Thymus (tissue), 14 donors: ENCODE measurements at places on chromosomes 7 and 10.

DNA sequence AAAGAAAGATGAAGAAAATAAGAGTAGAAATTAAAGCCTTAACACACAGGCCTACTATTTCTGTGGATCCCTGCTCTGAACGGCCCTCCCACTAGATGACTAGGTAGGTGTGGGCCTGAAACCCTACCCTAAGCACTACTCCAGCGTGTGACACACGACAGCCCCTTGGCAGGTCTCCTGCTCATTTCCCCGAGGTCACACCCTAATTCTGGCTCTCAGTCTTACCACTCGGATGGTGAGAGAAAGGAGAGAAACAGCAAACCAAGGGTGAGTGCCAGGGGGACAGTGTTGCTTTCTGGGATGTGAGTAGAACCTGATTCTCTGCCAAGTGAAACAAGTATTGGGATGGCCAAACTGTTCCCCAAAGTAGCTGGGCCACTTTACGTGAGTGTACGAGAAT, 12.1 kb downstream of the GALNTL5 start:
- H3K27ac ChIP-seq, result no peak overlapping the region
- H3K27me3 ChIP-seq, result no peaks in the 10 kb centered on the region
- H3K4me3 ChIP-seq, result no peak overlapping the region
- H3K4me1 ChIP-seq, result no peaks in the 10 kb centered on the region

GRCh38 chr7:5354460-5355232, 69.0 kb downstream of the TNRC18 start:
- no peak overlapping the region for H3K4me3 ChIP-seq
- H3K27ac ChIP-seq, result no peak overlapping the region
- H3K4me1 ChIP-seq, result no peaks in the 10 kb centered on the region
- no peak for DNase-seq
- H3K36me3 ChIP-seq, result peaks cover 68% of the 10 kb centered on the region

GRCh38 chr7:153017223-153017622, 257.7 kb downstream of the ACTR3B start:
- H3K36me3 ChIP-seq, result no peaks in the 10 kb centered on the region
- no peaks in the 10 kb centered on the region for H3K27me3 ChIP-seq
- H3K4me1 ChIP-seq, result no peaks in the 10 kb centered on the region

- no peaks in the 10 kb centered on the region for H3K4me1 ChIP-seq
- H3K4me3 ChIP-seq, result no peak overlapping the region
- no peak overlapping the region for H3K27ac ChIP-seq
- no peaks in the 10 kb centered on the region for H3K36me3 ChIP-seq
- no peaks in the 10 kb centered on the region for H3K27me3 ChIP-seq
Measured at GRCh38 chr10:36492590-36493515, 632.5 kb upstream of the ANKRD30A start.

DNA sequence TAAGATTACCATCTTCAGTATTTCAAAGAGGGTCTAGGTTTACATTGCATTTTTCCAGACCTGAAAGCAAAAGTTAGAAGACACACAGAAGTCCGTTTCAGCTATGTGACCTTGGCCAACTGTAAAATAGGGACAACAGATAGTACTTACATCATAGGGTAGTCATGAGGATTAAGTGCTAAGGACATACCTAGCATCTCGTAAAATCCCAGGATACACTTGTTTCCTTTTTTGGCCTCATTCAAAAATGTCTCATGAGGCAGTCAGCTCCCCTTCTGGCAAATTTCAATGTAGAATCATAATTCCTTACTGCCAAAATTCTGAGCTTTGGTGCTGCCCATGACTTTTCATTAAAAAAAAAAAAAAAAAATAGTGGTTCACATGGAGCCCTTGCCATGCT, 6.4 kb upstream of the DUSP5 start:
- no peaks in the 10 kb centered on the region for H3K27me3 ChIP-seq
- peaks cover 17% of the 10 kb centered on the region for H3K4me1 ChIP-seq
- no peak overlapping the region for H3K4me3 ChIP-seq
- no peak for DNase-seq

- H3K4me1 ChIP-seq, result no peaks in the 10 kb centered on the region
- H3K27ac ChIP-seq, result peak overlapping the region; percentile 5
- no peak overlapping the region for H3K4me3 ChIP-seq
- H3K27me3 ChIP-seq, result no peaks in the 10 kb centered on the region
- H3K36me3 ChIP-seq, result no peaks in the 10 kb centered on the region
Measured at GRCh38 chr10:113111900-113112853, 162.1 kb downstream of the TCF7L2 start.

DNA sequence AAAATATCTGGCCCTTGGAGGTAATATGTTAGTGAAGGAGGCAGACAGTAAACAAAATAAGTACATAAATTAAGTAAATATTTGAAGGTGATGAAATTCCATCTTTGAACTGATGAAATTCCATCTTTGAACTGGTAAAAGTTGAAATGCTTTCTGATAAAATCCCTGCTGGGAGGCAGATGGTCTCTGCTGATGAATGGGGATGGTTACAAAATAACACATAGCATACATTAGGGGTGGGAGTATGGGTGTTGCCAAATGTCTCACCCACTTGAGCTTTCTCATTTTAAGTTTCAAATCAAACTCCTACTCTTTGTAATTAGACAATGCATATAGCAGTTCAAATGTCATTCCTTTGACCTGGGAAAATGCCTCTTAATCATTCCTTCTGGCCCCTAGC, 77.5 kb upstream of the SORCS3 start:
- no peak overlapping the region for H3K27ac ChIP-seq
- H3K4me3 ChIP-seq, result no peak overlapping the region
- DNase-seq, result no peak
- no peaks in the 10 kb centered on the region for H3K4me1 ChIP-seq
- no peaks in the 10 kb centered on the region for H3K36me3 ChIP-seq

- H3K27ac ChIP-seq, result no peak overlapping the region
- H3K36me3 ChIP-seq, result no peaks in the 10 kb centered on the region
- no peaks in the 10 kb centered on the region for H3K4me1 ChIP-seq
- no peaks in the 10 kb centered on the region for H3K27me3 ChIP-seq
- DNase-seq, result no peak
Measured at GRCh38 chr7:28487487-28487886, 75.2 kb downstream of the CREB5 start.

GRCh38 chr7:80453699-80454340, 58.0 kb downstream of the GNAT3 start:
- H3K4me1 ChIP-seq, result no peaks in the 10 kb centered on the region
- no peaks in the 10 kb centered on the region for H3K27me3 ChIP-seq
- H3K27ac ChIP-seq, result no peak overlapping the region

DNA sequence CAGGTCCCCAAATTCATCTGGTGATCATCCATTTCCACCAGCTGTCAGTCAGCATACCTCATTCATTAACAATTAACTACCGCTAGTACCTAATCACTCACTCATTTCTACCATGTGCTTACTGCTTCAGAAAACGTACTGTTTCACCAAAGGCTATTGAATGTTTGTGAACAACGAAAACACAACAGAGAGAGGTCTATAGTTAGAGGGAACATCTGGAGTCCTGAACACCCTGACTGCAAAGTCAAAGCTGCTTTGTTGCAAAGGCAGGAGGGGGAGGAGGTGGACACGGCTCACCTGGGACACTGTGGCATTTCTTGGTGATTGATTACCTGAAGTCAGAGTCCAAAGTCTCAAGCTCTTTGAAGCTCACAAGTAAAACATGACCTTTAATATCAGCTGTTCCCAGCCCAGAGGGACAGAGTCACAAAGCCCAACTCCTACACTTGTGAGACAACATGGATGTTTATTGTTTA, 342.3 kb upstream of the ADARB2 start:
- DNase-seq, result no peak
- H3K4me3 ChIP-seq, result no peak overlapping the region
- H3K27me3 ChIP-seq, result no peaks in the 10 kb centered on the region
- no peaks in the 10 kb centered on the region for H3K36me3 ChIP-seq
- no peak overlapping the region for H3K27ac ChIP-seq
- no peaks in the 10 kb centered on the region for H3K4me1 ChIP-seq

- H3K4me3 ChIP-seq, result no peak overlapping the region
- DNase-seq, result no peak
- H3K27me3 ChIP-seq, result no peaks in the 10 kb centered on the region
- peaks cover 3% of the 10 kb centered on the region for H3K36me3 ChIP-seq
- no peak overlapping the region for H3K27ac ChIP-seq
Measured at GRCh38 chr10:118034791-118035261, 11.9 kb downstream of the RAB11FIP2 start.

GRCh38 chr7:145147865-145148264, 312.0 kb upstream of the TPK1 start:
- DNase-seq, result no peak
- H3K4me1 ChIP-seq, result no peaks in the 10 kb centered on the region
- no peaks in the 10 kb centered on the region for H3K27me3 ChIP-seq
- H3K4me3 ChIP-seq, result no peak overlapping the region
- no peak overlapping the region for H3K27ac ChIP-seq
- no peaks in the 10 kb centered on the region for H3K36me3 ChIP-seq

DNA sequence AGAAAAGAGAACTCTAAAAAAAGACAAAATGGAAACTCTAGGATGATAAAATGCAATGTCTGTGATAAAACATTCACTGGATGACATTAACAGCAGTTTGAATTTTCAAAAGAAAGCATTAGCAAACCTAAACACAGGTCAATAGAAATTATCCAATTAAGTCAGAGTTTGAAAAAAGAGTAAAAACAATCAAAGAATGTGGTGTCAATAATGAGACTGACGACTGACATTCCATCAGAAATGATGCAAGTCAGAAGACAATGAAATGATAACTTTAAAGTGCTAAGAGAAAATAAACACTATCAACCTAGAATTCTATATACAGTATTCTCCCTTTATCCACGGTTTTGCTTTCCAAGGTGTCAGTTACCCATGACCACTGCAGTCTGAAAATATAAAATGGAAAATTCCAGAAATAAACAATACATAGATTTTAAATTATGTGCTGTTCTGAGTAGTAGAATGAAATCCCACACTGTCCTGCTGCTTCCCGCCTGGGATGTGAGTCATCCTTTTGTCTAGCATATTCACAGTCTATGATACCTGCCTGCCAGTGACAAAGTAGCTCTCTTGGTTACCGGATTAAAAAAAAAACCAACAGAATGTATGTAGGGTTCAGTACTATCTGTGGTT, 38.3 kb upstream of the SFMBT2 start:
- H3K4me3 ChIP-seq, result no peak overlapping the region
- DNase-seq, result no peak
- H3K36me3 ChIP-seq, result no peaks in the 10 kb centered on the region
- peaks cover 6% of the 10 kb centered on the region for H3K4me1 ChIP-seq
- H3K27ac ChIP-seq, result no peak overlapping the region

DNA sequence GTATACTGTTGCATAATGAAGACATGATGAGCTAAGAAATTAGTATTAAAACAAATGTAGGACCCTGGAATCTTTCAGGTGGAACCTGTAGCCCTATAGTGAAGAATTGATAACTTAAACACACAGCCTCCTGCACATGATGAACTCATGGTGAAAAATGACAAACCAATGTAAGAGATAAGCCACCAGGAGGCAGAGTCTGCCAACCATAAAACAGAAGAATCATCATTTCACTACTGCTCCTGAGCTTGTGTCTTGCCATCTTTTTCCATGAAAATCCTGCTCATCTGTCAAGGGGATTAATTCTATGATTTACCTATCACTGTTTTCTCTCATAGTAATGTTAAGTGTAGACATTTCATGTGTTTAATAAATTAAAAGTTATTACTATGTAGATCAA, 363.9 kb downstream of the MALRD1 start:
- no peak for DNase-seq
- H3K27ac ChIP-seq, result no peak overlapping the region
- H3K4me3 ChIP-seq, result no peak overlapping the region
- no peaks in the 10 kb centered on the region for H3K4me1 ChIP-seq

DNA sequence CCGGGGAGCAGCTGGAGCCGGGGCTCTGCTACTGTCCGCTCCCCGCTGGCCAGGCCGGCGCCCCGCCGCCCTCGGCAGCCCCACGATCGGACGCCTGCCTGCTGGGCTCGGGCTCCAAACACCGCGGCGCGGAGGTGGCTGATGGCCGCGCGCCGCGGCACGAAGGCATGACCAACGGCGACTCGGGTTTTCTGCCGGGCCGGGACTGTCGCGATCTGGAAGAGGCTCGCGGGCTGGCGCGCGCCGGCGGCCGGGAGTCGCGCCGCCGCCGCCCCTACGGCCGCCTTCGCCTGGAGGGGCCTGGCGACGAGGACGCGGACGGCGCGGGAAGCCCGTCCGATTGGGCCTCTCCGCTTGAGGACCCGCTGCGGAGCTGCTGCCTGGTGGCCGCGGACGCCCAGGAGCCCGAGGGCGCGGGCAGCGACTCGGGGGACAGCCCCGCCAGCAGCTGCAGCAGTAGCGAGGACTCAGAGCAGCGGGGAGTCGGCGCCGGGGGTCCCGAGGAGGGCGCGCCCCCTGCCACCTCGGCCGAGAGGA, 570 bp downstream of the TBC1D12 start:
- peaks cover 26% of the 10 kb centered on the region for H3K27me3 ChIP-seq
- peak overlapping the region; percentile 78 for H3K27ac ChIP-seq
- no peaks in the 10 kb centered on the region for H3K36me3 ChIP-seq
- H3K4me1 ChIP-seq, result no peaks in the 10 kb centered on the region
- DNase-seq, result no peak

DNA sequence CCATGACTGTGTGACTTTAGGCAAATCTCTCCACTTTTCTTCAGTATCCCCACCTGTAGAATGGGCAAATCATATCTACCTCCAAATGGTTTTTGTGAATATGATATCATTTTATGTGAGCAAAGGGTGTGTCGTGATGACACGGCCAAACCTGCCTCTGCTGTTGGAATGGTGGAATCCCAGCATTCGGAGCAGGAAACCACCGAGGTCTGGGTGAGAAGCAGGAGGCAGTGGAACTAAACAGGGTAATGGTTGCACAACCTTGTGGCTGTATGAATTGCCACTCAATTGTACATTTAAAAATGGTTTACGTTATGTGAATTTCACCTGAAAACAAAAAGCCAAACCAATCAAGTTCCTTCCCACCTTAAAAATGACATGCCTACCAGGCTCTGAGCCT, 131.4 kb upstream of the ZMIZ1 start:
- H3K4me3 ChIP-seq, result no peak overlapping the region
- H3K36me3 ChIP-seq, result no peaks in the 10 kb centered on the region
- no peak for DNase-seq
- H3K4me1 ChIP-seq, result no peaks in the 10 kb centered on the region
- no peaks in the 10 kb centered on the region for H3K27me3 ChIP-seq
- no peak overlapping the region for H3K27ac ChIP-seq

GRCh38 chr10:19491166-19491565, 325.1 kb upstream of the PLXDC2 start:
- H3K36me3 ChIP-seq, result no peaks in the 10 kb centered on the region
- H3K27me3 ChIP-seq, result no peaks in the 10 kb centered on the region
- H3K4me3 ChIP-seq, result no peak overlapping the region
- no peak for DNase-seq

DNA sequence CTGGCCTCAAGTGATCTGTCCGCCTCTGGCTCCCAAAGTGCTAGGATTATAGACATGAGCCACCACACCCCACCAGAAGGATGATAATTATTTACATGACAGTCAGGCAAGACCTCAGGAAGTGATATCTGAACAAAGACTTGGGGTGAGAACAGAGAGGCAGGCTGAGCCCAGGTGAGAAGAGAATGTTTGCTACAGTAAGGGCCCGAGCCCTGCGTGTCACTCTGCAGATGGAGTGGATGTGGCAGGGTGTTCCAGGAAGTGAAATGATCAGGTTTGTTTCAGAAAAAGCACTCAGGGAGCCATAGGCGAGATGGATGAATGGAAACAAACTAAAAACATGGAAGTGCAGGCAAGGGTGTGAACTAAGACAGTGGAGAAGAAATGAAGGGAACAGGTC, 22.2 kb downstream of the SFMBT2 start:
- H3K4me3 ChIP-seq, result no peak overlapping the region
- H3K36me3 ChIP-seq, result no peaks in the 10 kb centered on the region
- H3K4me1 ChIP-seq, result peaks cover 6% of the 10 kb centered on the region
- no peaks in the 10 kb centered on the region for H3K27me3 ChIP-seq

GRCh38 chr7:25196132-25196896, 32.0 kb downstream of the NPVF start:
- H3K27me3 ChIP-seq, result no peaks in the 10 kb centered on the region
- H3K36me3 ChIP-seq, result no peaks in the 10 kb centered on the region
- no peaks in the 10 kb centered on the region for H3K4me1 ChIP-seq
- no peak overlapping the region for H3K27ac ChIP-seq
- H3K4me3 ChIP-seq, result no peak overlapping the region
- DNase-seq, result no peak
